ENCODE measurements at places on chromosomes 7 and 10. TPM values are rescaled to one million over a fixed set of nuclear protein-coding genes. Genes with fewer than 3 reads are reported as not detected.

The IL6 gene
- 0.28 TPM for total RNA-seq

The LOXL4 gene
- total RNA-seq = 0.04 TPM

The SNCG gene
- total RNA-seq = 1.7 TPM

The MYPN gene
- total RNA-seq = not detected

DNA sequence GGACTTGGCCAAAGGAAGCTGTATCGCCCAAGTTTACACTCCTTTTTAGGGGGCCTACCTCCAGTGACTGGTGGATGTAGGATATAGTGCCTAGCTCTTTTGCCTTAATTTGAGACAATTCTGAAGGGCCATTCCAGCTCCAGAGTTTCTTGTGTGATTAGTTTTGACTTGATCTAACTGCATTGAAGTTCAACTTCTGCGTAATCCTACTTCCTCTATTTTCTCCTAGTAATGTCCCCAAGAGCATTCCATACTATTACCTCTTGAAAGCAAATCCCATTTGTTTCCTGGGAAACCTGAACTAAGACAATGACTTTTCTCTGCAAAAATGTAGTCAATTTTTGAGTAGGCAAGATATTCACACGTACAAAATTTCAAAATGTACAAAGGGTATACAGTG is 4.7 kb upstream of the H2AZ2 start:
- DNase-seq = no peak

Data from foreskin keratinocyte (primary cell).